ENCODE measurements at places on chromosomes 11 and 22. TPM values are rescaled to one million over a fixed set of nuclear protein-coding genes. Genes with fewer than 3 reads are reported as not detected.

DNA sequence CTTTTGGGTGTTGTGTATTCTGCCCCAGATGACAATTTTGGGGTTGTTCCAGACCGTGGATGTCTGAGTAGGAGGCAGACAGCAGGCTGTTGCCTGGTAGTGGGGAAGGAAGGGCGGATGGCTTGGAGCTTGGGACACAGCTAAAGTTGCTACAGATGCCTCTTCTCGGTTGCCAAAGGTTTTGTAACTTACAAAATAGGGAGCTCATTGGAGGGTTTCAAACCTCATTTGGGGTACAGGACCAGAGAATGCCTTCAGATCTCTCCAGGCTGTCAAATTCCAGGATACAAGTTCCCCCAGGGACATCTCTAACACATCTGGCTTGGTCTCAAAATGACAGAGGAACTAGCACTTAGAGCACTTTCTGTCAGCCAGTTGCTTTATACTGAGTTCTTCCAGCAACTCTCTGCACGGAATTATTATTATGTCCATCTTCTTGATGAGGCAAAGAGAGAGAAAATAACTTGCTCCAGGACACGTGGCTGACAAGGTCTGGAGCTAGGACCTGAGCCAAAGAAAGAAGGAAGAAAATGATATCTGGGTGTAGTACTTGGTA lies 56.0 kb downstream of the SLC1A2 start:
- DNase-seq = peak; percentile 51

GRCh38 chr11:123406441-123407129 lies 23.5 kb upstream of the GRAMD1B start:
- no peak for DNase-seq

- DNase-seq = peak; percentile 36
Observed at GRCh38 chr11:47376525-47377371, 1.6 kb downstream of the SPI1 start.

CHRM1 gene
- total RNA-seq = not detected

LUZP2 gene
- total RNA-seq = not detected

SCGB1D2 gene
- total RNA-seq = 0.94 TPM

RHOG gene
- total RNA-seq = 18.7 TPM
